ENCODE measurements at places on chromosomes 7 and 10. TPM values are rescaled to one million over a fixed set of nuclear protein-coding genes. Genes with fewer than 3 reads are reported as not detected.

The ZNF239 gene
- total RNA-seq, result 1.3 TPM

The CTTNBP2 gene
- total RNA-seq, result not detected

The LRRD1 gene
- total RNA-seq, result not detected

The C10orf105 gene
- total RNA-seq, result 0.43 TPM

The OPALIN gene
- total RNA-seq, result not detected

The ARHGEF5 gene
- 13.4 TPM for total RNA-seq

The PRSS2 gene
- total RNA-seq, result not detected

The SYCE1 gene
- 0.37 TPM for total RNA-seq

The CLCN1 gene
- total RNA-seq, result not detected

The NET1 gene
- total RNA-seq, result 22.2 TPM

The TAS2R4 gene
- total RNA-seq, result 1.1 TPM

The CYP3A4 gene
- not detected for total RNA-seq

All from activated T-cell treated with anti-CD3 and anti-CD28 coated beads, Interleukin-2, amount 50 U/mL, for 72 hours (primary cell).